Uterine smooth muscle cell (primary cell): ENCODE measurements at places on chromosomes 16 and 17. TPM values are rescaled to one million over a fixed set of nuclear protein-coding genes. Genes with fewer than 3 reads are reported as not detected.

KCNJ18 gene
- not detected in 2 replicates for total RNA-seq

C1QL1 gene
- total RNA-seq, result 0.22 and 0.37 TPM in 2 replicates

OMG gene
- total RNA-seq, result 0.11 and 2.0 TPM in 2 replicates

ZKSCAN2 gene
- total RNA-seq, result 4.3 and 5.1 TPM in 2 replicates

HOXB1 gene
- total RNA-seq, result not detected in 2 replicates

HS3ST6 gene
- total RNA-seq, result not detected in 2 replicates

GFER gene
- 18.5 and 23.0 TPM in 2 replicates for total RNA-seq

STARD3 gene
- total RNA-seq, result 21.6 and 26.7 TPM in 2 replicates

SPIRE2 gene
- total RNA-seq, result 1.1 and 1.4 TPM in 2 replicates

TBC1D3 gene
- not detected in 2 replicates for total RNA-seq

CTRB2 gene
- not detected in 2 replicates for total RNA-seq

PITPNM3 gene
- total RNA-seq, result 0.37 and 0.55 TPM in 2 replicates

MLKL gene
- total RNA-seq, result 8.6 and 15.5 TPM in 2 replicates
